ENCODE measurements at places on chromosomes 12 and 14.

DNA sequence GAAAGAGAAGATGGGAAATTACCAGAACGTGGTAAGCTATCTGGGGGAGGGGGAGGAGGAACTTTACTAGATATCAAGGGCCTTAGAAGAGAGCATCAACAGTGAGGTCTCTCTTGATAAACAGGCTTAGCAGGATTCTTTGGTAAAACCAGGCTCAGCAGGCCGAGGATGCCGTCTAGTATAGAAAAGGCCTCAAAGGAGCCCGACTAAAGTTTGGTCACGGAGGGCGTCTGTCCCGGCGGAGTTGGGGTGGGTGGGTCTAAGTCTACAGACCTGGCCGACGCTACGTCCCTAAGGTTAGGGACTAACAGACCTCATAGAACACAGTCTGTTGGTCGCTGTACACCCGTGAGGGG lies 538 bp upstream of the TIGAR start:
- DNase-seq, result no peak

DNA sequence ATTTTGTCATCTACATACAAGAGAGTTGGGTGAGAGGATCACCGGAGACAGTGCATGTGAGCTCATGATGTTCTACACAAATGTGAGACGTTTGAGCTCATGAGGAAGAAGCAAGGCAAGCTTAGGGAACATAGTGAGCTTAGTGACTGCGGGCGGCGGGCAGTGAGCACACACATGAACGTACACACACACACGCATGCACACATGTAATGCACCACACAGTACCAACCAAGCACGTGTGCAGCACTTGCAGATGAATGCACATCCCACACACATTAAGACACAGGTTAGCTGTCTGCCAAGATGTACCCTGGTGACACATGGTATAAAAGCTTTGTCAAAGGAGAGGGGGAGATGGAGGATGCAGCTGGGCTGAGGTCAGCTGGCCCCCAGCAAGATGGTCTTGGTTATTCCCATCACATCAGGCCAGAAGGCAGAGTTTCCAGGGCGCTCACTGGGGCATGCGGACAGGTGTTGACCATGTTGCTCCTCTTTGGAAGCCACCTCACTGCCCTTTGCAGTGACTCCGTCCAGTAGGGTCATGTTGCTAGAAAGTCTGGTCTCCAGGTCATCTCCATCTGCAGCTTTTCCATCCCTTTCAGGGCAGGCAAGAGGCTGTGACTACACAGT lies 8.7 kb upstream of the CACNA2D4 start:
- DNase-seq, result no peak

- no peak for DNase-seq
Measured at GRCh38 chr12:29844667-29845066, 60.9 kb upstream of the TMTC1 start.

- no peak for DNase-seq
Measured at GRCh38 chr12:68854078-68854468, 46.1 kb downstream of the MDM2 start.

GRCh38 chr14:36820901-36821300 lies 159.2 kb downstream of the PAX9 start:
- DNase-seq, result no peak

DNA sequence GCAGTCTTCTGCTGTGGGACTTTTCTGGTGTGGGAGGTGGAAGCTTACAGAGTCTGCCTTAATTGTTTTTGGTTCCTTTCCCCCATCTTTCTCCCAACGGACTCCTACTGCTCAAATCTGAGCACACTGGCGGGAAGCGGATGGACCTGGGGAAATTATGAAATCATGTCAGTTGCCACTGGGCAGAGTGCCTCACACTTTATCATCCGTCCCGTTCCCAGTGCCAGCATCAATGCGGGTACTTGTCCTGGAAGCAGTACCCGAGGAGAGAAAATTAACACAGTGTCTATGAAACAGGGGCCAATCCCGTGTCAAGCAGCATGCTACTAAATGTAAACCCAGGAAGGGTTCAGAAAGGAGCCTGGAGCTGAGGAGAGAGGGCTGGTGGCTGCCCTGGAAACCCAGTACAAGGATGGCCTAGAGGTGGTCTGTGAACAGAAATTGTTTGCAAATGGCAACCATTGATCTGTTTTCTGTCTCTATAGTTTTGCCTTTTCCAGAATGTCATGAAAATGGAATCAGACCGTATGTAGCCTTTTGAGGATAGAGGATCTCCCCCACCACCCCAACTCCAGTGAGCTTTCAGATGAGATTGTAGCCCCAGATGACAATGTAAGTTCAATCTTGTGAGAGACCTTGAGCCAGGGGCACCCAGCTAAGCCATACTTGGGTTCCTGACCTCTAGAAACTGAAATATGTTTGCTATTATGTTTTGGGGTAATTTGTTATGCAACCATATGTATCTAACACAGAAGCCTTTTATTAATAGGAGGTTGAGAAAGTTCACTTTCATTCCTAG lies 908 bp upstream of the CDKL1 start:
- DNase-seq, result no peak

DNA sequence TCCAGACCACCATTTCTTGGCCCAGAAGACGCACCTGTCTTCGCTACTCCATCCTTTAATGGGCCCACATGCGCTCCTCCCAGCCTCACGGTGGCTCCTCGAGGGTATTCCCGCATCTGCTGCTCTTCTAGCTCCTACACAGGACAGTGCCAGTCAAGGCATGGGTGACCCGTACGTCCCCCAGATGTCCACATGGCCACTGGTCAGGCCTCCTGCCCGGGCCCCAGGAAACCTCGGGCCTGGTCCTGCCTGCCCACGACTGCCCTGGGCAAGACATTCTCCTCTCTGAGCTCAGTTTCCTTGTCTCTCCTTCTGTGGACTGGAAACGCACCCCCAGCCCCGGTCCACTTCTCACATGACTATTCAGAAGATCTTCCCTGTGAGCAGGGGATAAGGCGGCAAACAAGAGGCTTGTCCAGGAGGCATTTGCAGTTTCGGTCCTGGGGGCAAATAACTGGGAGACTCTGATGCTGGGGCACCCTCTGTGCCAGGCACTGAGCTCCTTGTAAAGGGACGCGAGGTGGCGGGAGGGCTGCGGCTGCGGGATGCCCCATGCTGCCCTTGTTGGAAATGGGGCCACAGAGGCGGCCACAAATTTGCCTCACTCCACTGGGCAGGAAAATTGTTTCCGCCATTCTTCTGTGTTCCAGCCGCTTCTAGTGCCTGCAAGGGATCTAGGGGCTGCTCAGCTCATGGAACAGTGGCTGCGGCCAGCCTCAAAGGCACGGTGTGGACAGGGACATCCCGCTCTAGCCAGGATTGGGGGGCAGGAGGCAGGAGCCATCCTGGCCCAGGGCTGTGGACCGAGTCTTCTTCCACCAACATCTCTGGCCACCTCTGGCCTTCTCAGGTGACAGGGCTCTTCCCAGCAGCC lies 6.8 kb upstream of the BEGAIN start:
- DNase-seq, result no peak

GRCh38 chr14:90274808-90275457 lies 18.6 kb downstream of the PSMC1 start:
- DNase-seq, result no peak

GRCh38 chr12:82574191-82574590 lies 112.5 kb upstream of the TMTC2 start:
- no peak for DNase-seq

DNA sequence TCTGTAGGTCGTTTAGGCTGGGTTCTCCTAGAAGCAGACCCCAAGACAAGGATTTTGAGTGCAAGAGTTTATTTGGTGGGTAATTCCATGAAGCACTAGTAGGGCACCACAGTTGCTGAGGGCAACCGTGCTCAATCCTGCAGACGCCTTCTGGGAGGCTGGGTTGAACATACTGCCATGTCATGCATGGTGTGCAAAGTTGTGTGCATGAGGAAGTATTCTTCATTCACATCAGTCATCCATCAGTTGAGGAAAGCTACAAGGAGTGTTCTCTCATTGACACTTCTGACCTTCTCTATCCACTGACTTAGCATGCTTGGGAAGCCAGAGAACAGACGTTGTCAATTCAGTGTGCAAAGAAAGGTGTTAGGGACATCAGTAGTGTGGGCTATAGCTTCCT lies 179.2 kb downstream of the PTPN11 start:
- DNase-seq, result no peak

- DNase-seq, result no peak
Measured at GRCh38 chr14:71488703-71489191, 443.5 kb upstream of the RGS6 start.

DNA sequence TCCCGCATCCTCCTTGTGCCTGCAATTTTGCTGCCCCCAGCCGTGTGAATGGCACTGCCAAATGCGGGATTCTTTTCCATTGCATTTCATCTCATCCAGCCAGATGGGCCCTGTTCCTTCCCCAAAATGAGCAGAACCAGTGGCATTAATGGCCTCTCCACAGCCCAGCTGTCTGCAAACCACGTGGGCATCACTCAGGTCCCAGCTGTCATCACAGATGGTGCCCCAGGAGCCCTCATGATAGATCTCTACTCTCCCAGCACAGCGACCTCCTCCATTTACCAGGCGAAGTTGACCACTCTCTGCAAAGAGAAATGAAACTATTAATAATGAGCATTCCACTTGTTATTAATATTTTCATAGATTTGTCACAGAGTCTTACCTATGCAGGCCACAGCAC lies 17.1 kb downstream of the CD163 start:
- no peak for DNase-seq

DNA sequence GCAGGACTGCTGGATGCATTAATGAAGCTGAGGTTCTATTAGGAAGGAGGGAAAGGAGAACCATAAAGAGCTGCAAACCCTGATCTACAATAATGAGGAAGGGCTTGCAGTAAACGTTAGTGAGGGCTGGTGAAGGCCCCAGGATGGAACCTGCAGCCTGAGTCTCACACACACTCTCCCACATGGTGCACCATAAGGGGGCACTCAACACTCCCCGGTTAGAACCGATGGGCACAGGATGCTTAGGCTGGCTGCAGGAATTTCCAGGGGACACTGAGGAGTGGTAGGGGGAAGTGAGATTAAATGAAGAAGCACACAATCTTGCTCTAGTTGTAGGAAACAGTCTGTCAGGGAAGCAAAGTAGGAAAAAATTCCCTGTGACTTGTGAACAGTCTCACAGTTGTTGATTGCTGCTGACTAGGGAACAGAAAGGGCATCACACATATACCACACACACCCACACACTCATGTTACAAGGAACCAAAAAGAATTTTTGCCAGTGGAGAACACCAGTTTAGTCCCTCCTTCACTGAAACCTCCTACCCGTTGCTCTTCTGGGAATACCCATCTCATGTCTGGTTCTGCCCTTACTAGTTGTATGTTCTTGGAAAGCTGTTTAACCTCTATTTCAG lies 56.2 kb upstream of the FERMT2 start:
- DNase-seq, result no peak

DNA sequence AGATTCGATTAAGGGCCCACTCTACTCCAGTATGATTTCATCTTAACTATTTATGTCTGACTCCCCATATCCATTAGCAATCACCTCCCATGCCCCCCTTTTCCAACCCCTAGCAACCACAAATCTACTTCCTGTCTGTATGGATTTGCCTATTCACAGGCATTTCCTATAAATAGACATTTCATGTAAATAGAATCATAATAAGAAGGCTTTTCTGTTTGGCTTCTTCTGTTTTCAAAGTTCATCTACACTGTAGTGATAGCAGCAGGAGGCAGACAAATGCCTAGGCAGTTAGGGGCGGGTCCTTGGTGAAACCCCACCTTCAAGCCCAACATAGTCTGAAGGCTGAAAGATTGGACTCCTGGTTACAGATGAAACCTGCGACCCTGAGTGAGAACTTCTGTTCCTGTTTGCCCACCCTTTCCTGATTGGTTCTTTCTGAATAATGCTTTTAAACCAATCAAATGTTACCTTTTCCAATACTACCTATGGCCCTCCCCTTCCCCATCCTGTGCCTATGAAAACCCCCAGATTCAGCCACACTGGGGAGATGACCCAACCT lies 62.1 kb upstream of the HECTD1 start:
- DNase-seq, result no peak

GRCh38 chr14:69713209-69713781 lies 53.6 kb upstream of the SRSF5 start:
- peak; percentile 67 for DNase-seq

- no peak for DNase-seq
Measured at GRCh38 chr14:20597108-20597507, 5.9 kb upstream of the RNASE12 start.

- DNase-seq, result no peak
Measured at GRCh38 chr12:57611108-57611826, at the start of gene ARHGEF25. ARHGEF25 (plus strand) TSS chr12:57611435; CDS start chr12:57611895, 460 bp downstream.

DNA sequence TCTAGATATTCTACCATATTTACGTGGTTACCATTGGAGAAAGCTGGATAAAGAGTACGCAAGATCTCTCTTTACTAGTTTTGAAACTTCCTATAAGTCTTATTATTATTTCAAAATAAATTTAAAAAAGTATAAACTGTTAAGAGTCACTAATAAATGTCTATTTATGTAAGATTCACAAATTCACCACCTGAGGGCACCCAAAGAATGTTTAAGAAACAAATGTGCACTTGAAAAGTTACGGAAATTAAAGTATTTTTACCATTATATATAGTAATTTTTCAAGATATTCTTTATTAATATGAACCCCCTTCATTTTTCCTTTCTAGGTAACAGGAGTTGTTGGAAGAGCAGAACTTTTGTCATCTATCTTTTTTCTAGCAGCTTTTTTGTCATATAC lies 11.9 kb downstream of the TMTC3 start:
- no peak for DNase-seq

GRCh38 chr12:6827437-6827911 lies 733 bp upstream of the P3H3 start:
- peak; percentile 70 for DNase-seq

GRCh38 chr12:50016501-50017475 lies 8.5 kb downstream of the RACGAP1 start:
- DNase-seq, result no peak

DNA sequence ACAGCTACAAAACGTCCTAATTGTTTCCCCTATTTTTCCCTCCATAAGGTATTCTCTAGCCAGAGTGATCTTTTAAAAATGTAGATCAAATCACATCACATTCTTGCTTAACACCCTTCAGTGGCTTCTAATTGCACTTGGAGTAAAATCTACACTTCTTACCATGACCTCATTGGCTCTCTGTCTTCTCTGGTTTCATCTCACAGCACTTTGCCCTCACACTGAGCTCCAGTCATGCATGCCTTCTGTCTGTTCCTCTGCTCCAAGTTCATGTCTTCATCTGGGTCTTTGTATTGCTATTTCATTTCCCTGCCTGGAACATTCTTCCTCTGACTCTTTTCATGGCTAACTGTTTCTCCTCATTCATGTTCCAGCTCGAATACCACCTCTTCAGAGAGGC lies 220.4 kb upstream of the GARIN6 start:
- no peak for DNase-seq

DNA sequence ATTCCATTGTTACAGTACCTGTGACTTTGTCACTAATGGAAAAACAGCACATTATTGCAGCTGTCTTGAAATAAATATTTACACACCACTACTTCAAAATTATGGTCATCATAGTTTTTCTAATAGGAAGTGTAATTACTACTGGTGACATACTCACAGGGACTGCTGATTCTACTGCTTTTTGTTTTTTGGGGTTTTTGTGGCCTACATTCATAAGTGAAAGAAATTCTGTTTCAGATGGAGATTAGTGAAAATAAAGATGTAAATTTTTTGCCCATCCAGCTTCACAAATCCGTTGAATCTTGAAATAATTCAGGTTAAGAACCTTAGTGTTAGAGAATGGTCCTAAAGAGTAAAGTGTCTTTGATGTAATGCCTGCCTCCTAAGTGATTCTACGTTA lies 17.5 kb downstream of the KNTC1 start:
- DNase-seq, result no peak
